Activated CD4-positive, alpha-beta memory T cell treated with anti-CD3 and anti-CD28 coated beads, Interleukin-2, amount 10 ng/mL, durations not matched to agents 7 days and 5 days (primary cell): ENCODE measurements at places on chromosomes 12 and 14. TPM values are rescaled to one million over a fixed set of nuclear protein-coding genes. Genes with fewer than 3 reads are reported as not detected.

DNA sequence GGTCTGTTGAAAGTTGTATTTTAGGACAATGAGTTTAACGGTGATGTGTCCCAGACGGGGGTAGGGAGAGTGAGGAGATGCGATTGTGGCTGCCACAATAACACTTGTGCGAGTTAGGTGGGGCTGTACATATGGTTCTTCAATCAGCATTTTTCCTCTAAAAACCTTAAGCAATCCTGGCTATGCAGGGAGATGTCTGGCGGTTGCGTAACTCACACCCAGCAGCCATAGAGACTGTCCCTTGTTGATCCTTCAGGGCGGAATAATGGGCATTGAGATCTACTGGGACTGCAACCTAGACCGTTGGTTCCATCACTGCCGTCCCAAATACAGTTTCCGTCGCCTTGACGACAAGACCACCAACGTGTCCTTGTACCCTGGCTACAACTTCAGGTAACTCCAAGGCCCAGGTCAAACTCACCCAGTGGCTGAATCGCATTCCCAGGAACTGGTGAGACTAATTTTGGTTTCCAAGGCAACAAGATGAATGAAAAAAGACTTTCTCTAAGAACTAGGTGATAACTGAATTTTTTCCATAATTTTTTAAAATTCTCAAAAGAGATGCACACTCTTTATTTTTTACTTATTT is 34.6 kb downstream of the P2RX7 start:
- no peak for DNase-seq

The COCH gene
- total RNA-seq = 0.55 TPM

GRCh38 chr14:69153152-69153872 is 393 bp upstream of the DCAF5 start:
- no peak for DNase-seq

DNA sequence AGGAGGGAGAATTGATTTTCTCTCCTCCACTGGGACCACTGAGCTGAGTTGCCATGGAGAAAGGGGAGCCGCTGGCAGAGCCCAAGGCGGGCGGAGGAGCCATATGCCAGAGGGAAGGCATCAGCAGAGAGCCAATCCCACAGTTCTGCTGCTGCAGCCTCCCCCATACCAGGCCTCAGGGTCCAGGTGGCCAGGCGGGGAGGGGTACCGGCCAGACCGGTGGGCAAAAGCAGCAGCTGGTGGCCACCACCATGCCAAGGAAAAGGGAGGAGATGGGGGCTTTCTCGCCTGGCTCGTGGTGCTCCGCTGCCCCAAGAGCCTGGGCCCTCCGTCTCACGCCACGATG is 72.8 kb downstream of the PITPNM2 start:
- DNase-seq = no peak

- no peak for DNase-seq
Measured at GRCh38 chr12:3107071-3107583, 29.9 kb downstream of the TSPAN9 start.

DNA sequence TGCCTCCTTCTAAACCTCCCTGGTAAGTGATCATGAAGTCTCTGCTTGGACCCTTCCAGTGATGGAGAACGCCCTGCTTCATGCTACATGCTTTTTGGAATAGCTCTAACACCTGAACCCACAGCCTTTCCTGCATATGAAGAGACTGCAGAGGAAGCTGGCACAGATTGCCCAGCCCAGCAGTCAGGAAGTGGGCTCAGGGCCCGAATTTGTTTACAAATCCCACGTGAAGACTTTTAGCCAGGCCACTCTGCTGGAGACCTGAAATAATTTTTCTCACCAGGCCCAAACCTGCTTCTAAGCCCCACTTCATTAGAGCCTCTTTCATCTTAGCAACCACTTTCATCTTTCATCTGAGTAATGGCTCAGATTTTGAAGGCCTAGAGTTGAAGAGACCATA is 22.9 kb downstream of the RTN1 start:
- DNase-seq = no peak

The SRRM4 gene
- not detected for total RNA-seq

The P3H3 gene
- 0.18 TPM for total RNA-seq

The CPNE8 gene
- 4.6 TPM for total RNA-seq

DNA sequence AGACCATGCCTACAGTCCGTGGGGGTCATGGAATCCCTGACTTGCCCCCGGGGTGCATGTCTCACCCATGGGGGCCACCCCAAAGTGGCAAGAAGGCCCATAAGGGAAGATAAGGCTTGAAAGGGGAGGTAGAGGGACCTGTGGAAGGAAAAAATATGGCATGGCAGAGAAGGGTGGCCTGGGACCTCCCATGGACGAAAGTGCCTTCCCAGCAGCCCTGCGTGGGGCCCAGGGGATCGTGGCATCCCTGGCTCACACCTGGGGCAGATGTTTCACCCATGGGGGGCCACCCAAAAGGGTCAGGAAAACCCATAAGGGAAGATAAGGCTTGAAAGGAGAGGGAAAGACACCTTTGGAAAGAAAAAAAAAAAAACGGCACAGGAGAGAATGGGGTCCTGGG is 264.6 kb downstream of the ALG10 start:
- DNase-seq = no peak

The ALDH1L2 gene
- 1.4 TPM for total RNA-seq

The TMCC3 gene
- total RNA-seq = 1.2 TPM

GRCh38 chr14:33996462-33996861 is 45.6 kb upstream of the EGLN3 start:
- no peak for DNase-seq

DNA sequence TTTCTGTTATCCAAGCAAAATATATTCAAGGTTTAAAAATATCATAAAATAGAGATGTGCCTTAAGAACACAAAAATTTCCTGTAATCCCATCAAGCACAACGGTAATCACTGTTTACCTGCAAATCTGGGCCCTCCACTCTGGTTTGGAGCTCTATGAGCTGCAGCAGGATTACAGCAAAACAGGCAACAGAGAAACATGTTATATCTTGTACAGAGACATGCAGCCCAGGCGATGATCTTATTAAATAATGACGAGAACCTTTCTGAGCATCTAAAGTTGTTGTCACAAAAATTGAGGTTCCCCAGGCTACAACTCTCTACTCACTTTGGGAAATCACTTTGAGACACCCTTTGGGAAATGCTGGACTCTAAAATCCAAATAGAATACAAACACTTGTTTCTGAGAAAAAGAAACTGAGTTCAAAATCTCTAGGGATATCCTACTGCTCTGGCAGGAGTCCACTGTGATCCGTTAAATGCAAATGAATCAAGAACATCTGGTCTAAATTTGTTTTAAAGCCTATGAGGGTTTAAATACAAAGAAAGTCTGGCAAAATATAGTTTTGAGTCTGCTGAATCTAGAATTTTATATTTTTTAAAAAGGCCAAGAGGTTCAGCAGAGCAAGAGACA is 36.3 kb downstream of the STON2 start:
- DNase-seq = no peak

DNA sequence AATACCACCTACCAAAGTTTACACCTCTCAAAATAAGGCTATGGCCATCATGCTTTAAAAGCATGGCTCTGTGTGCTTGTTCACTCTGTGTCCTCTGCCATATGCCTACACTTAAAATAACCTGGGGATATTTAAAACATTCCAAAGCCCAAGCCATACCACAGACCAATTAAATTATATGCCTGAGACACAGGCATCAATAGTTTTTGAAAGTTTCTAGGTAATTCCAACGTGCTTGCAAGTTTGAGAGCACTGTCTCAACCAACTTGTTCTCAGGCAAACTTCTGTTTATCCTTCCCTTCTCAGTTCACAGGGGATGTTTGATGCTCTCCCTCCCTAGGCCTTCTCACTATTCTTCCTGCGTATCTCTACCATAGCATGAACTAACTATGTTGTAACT is 3.4 kb upstream of the FRMD6 start:
- no peak for DNase-seq

DNA sequence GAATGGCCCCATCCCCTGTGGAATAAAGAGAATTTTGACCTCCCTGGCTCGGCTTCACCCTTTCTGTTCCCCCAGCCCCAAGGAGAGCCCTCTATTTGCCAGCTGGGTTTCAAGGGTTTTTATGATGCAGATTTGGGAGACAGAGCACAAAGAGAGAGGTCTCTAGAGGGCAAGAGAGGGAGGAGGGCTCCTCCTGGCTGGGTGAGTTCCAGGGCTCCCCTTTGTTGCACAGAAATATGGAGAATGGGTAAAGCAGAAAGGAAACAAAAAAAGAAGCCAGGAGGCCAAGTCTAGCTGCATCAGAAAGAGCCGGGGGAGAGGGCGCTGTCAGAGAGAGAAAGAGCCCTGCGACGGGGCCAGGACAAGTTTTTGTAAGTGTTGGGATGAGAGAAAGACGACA is 319.6 kb upstream of the RTL1 start:
- DNase-seq = peak; percentile 3

DNA sequence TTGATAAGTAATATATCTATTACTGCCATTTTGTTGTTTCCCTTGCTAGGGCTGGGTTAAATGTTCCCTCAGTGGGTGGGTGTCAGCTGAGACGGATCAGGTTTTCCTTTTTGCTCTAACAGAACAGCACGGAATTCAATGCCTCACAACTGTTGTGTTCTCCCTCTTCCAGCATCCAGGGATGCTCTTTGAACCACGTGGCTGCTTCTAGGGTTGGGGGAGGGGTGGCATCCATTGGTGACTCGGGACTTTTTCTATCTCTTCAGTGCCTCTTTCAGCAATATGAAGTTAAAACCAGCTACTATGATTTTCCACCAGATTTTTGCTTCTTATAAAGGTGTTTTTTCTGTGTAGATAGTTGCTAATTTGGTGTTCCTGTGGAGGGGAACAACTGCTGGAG is 884.9 kb upstream of the FOXG1 start:
- DNase-seq = no peak

DNA sequence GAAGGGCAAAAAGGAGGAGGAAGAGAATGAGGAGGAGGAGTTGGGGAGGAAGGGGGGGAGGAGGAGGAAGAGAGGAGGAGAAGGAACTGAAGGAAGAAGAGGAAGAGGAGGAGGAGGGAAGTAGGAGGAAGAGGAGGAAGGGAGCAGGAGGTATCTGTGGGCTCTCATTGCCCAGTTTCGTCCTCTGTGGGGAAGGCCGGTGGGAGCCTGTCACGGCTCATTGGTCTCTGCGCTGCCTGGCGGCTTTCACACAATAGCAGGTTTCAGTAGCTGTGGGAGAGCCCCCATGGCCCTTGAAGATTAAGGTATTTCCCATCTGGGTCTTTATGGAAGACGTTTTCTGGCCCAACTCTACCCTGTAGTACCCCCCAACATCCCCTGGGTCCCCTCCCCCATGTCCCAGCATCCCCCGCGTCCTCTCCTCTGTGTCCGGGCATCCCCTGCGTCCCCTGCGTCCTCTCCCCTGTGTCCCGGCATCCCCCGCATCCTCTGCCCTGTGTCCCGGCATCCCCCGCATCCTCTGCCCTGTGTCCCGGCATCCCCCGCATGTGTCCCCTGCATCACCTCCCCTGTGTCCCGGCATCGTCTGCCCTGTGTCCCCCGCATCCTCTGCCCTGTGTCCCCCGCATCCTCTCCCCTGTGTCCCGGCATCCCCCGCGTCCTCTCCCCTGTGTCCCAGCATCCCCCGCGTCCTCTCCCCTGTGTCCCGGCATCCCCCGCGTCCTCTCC is 278.2 kb upstream of the SFSWAP start:
- no peak for DNase-seq

The CCDC175 gene
- total RNA-seq = not detected

GRCh38 chr12:11830307-11830801 is 180.9 kb downstream of the ETV6 start:
- DNase-seq = no peak

DNA sequence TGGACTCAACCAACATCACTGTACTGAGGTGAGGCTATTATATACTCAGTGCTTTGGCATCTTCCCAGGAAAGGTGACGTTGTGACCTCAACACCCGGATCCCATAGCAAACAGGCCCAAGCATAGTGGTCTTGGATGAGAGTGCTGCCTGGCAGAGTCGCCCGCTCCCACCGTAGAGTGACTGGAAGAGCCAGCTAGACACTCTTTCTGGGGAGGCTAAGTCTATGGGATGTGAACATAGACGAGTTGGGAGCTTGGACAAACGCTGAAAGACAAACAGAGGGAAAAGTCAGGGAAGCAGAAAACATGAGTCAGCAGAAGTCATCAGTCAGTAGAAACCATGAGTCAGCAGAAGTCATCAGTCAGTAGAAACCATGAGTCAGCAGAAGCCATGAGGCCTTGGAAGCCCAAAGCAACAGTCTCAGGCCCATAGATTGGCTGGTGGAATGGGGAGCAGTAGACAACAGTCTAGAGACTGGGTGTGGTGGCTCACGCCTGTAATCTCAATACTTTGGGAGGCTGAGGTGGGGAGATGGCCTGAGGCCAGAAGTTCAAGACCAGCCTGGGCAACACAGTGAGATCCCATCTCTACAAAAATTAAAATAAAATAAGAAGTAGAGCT is 66.4 kb upstream of the MAP1LC3B2 start:
- DNase-seq = no peak

The OSGEP gene
- 40.3 TPM for total RNA-seq

The SPIC gene
- total RNA-seq = not detected

The LRCOL1 gene
- not detected for total RNA-seq

DNA sequence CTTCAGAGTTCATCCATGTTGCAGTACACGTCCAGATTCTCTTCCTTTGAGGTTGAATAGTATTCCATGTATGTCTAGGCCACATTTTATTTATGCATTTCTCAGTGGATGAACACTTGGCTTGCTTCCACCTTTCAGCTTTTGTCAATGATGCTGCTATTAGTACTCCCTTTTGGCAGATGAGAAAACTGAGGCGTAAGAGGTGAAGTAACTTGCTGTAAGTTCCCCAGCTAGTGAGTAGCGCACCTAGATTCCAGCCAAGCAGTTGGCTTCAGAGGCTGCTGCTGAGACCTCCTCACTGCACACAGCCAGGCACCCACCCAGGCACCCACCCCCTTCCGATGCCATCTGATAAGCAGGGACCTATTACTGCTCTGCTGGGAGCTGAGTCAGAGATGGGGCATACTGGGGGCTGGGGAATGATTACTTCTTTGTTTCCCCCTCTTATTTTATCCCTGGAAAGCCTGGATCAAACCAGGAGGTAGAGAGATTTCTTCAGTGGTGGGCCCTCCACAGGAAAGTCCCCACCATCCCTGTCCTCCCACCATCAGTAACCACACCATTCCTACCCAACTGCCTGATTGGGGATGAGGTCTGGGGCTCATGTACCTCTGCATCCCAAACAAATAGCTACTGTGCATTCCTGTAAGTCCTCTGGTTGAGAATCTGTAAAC is 234.6 kb downstream of the PCNX1 start:
- no peak for DNase-seq

GRCh38 chr14:36070031-36070719 is 106.3 kb downstream of the PTCSC3 start:
- peak; percentile 48 for DNase-seq

DNA sequence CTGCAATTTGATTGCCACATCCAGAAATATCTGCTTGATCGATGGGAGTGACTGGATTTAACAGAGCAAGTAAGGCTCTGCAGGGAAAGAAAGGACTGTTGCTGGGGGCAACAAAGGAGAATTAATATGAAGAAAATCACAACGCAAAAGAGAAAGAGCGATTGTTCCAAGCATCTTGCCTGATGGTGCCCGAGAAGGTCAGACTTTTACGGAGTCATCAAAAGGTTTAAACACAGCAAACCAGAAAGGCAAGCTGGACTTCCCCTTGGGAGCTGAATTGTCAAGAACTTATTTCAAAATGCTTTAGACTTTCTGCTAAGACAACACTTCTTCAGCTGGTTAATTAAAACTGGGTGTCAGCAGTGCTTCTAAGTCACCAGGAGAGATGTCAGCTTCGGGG is 791.5 kb downstream of the MED13L start:
- DNase-seq = no peak

- DNase-seq = no peak
Measured at GRCh38 chr12:82361461-82361915, 3.2 kb downstream of the METTL25 start.

The PRPF40B gene
- total RNA-seq = 8.7 TPM
